ENCODE measurements at places on chromosomes 11 and 22.

- no peak for DNase-seq
Observed at GRCh38 chr11:115530752-115531151, 26.5 kb upstream of the CADM1 start.

DNA sequence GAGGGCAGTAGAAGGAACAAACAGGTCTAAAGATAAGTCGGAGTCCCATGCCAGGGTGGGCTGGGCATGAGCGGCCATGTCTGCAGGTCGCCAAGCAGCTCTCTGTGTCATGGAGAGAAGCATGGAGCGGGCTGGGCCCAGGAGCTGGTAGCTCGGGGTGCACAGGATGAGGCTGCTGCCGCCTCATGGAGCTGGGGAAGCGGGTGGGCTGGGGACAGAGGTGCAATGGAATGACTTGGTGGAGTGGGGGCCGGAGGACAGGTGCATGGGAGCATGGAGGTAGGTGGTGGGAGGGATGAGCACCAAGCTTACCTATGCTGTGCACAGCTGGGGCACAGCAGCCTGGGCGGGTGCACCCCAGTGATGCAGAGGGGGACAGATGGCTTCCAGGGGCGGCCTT, 3.6 kb downstream of the NRXN2 start:
- DNase-seq: no peak

DNA sequence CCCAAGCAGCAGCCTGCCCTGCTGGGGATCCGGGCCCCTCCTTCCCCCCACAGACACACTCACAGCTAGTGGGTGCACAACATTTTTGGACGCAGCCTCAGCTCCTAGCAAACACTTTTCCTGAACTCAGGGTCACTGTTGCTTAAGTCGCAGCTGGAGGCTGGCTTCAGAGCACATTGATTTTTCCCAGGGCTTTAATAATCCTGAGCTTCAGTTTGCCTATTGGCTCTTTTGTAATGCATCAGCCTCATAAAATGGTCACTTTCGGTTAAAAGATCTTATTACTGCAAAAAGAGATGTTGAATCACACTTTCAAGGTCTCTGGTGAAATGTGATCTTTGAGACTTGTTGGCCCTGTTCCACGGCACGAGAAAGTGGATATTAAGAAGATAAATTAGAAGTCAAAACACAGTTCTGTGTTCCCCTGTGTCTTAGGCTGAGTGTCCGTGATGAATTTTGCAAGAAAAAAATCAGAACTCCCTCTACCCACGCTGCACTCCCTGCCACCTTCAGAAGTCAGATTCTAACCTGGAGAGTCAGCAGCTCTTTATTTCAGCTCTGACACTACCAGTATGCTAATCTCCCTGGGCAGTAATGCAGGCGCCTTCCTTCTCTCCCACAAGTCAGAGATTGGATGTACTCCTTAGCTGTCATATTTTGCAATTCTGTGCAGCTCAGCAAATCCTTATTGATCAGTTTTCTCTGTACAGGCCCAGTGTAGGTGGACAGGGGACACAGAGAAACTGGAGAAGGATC, 158.2 kb upstream of the E2F8 start:
- no peak for DNase-seq

DNA sequence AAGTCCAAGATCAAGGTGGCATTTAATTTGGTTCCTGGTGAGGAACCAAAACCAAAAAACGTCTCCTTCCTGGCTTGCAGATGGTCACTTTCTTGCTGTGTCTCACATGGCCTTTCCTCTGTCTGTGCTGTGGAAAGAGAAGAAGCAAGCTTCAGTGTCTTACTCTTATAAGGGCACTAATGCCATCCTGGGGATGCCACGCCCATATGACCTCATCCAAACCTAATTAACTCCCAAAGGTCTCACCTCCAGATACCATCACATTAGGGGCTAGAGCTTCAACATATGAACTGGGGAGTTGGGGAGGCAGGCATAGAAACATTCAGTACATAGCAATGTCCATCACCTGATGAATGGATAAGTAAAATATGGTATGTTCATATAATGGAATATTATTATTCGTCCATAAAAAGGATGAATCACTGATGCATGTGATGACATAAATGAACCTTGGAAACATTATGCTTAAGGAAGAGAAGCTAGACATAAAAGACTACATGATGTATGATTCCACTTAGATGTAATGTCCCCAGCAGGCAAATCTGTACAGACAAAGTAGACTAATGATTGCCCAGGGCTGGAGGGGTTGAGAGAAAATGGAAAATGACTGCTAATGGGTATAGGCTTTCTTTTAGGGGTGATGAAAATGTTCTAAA, 78.6 kb upstream of the B3GNT6 start:
- no peak for DNase-seq

DNA sequence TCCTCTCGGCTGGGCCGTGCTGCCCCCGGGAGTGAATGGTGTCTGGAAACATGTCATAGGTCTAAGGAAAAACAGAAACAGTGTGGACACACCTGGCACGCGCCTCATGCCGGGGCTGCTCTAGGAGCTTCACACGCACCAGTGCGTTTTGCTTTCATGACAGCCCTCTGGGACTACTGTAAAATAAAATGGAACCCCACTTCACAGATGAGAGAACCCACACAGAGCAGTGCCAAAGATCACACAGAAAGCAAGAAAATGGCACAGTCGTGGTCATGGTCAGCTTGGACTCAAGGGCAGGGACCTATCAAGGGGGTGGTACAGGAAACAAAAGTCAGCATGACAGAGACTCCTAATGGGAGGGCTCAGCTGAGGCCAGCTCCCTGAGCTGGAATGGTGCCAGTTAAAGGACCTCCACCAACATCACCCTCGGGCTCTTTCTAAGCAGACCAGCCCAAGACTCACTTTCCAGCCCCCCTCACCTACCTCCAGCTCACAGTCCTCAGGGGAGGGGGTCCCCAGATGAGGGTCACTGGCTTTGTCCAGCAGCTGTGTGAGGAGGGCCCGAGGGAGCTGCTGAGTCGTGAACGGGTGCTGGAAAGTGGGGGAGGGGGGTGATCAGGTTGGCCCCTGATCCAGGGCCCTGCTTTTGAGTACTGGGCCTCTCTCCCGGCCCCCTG, 3.3 kb downstream of the MAP4K2 start:
- no peak for DNase-seq

- no peak for DNase-seq
Observed at GRCh38 chr11:79243422-79244210, 197.2 kb downstream of the TENM4 start.

DNA sequence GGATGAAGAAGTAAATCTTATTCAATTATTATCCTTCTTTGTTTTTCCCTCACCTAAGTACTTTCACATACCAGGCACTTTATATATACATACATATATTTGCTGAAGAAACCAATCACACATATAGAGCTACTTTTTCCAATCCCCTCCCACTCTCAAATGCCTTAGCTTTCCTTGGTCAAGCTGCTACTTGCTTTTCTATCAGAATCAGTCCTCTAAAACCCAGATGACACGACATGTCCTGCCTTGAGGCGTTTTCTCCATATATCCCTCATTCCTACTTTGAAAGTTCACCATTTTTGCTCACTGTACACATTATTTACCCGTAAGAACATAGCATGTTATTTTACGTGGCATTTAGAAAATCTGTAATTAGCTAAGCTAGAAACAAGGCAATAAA, 5.4 kb downstream of the RAB38 start:
- no peak for DNase-seq

DNA sequence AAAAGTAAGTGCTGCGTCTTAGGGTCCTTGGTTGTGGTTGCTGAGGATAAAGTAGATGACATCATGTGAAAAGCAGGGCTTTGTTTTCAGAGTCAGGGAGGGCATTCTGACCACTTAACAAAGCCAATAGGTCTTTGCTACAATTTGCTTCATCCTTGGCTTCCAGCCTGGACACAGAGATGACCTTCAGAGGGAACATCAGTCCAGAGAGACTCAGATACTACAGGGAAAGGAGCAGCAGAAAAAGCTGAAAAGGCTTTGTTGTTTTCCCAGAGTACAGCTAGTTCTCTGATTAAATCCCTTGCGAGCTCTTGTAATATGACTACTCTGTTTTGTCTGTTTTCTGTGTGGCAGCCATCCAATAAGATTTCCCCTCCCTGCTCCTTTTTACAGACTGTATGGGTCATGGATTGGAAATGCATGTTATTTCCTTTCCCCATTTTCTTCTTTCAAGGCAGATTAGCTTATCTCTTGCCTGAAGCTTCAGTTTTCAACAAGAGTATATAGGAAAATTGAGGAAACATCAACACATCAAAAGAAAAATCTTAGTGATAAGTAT, 31.9 kb downstream of the ATG13 start:
- no peak for DNase-seq

DNA sequence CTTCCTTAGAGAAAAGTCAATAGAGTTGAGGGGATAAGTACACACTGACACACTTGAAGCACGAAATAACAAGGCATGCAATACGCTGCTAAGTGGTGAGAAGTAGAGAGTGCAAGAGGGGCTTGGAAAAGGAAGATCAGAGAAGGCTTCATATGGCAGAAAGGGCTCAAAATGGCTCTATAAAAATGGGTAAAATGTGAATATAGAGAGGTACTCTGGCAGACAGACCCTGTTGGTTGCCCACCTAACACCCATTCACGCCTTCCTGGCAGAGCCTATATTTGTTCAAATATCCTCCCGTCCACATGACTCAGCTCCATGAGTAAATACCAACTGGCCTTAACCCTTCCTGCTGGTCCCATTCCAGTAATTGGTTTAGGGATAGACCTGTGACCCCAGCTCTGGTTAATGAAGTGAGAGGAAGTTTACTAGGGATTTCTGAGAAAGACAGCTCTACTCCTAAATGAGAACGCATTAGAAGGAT, 38.9 kb upstream of the CCDC34 start:
- DNase-seq: no peak

DNA sequence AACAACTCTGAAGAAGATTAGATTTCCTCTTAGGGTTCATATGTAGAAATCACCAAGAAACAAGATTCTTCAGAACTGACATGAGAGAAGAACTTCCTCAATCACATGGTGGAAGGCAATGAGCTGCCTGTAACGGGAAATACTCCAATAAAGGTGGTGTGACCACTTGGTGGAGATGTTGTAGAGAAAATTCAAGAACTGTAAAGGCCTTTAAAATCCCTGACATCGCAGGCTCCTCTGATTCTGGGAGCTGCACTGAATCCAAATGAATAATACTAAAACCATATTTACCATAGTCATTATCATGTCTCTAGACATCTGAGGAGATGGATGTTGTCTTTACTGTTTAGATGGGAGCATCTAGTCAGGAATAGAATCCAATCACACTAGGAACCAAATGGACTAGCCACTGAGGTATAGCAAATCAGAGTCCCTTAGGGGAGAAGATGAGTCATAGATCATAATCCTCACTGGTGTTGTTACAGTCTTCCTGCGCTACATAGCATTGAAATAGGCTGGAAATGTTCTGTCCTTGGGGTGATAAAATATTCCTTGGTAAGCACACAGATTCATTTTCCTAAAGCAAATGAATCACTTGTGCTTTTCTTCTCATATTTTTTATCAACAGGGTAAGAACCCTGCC, 321.6 kb upstream of the TENM4 start:
- DNase-seq: no peak

- no peak for DNase-seq
Observed at GRCh38 chr11:15476371-15476917, 361.7 kb downstream of the INSC start.

GRCh38 chr11:65498042-65498726, 661 bp upstream of the MALAT1 start:
- no peak for DNase-seq

GRCh38 chr11:63909591-63910506, 7.1 kb downstream of the RCOR2 start:
- no peak for DNase-seq

Data from activated naive CD4-positive, alpha-beta T cell (primary cell).